ENCODE measurements at places on chromosomes 6 and 20.

GRCh38 chr20:59032713-59033059 lies 551 bp upstream of the ATP5F1E start:
- DNase-seq: peak; percentile 46

GRCh38 chr6:44011350-44011920 lies 115.8 kb downstream of the MRPL14 start:
- no peak for DNase-seq

- DNase-seq: peak; percentile 17
Observed at GRCh38 chr6:135675862-135676261, 175.6 kb upstream of the PDE7B start.

GRCh38 chr6:5986861-5987260 lies 19.9 kb downstream of the NRN1 start:
- DNase-seq: no peak

- DNase-seq: no peak
Observed at GRCh38 chr6:13759025-13759424, 47.4 kb upstream of the RANBP9 start.

- no peak for DNase-seq
Observed at GRCh38 chr20:1328680-1329330, at the start of gene SDCBP2. SDCBP2 (minus strand) TSS chr20:1329139; CDS start chr20:1320416, 8,723 bp downstream.

GRCh38 chr6:66931787-66932186 lies 1224.8 kb upstream of the EYS start:
- DNase-seq: no peak

GRCh38 chr6:25417046-25417605 lies 138.0 kb downstream of the CARMIL1 start:
- DNase-seq: no peak

DNA sequence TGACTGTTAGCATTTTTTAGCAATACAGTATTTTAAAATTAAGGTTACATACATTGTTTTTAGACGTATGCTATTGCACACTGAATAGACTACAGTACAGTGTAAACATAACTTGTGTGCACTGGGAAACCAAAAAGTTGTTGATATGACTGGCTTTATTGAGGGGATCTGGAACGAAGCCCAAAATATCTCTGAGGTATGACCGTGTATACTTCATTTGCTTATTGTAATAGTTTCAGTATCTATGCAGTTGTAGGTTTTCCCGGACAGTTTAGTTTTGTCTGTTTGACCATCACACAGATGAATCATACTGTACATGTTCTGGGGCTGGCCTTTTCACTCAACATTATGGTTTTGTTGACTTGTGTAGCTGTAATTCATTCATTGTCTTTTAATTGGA lies 6.9 kb upstream of the ZBTB12 start:
- peak; percentile 35 for DNase-seq

DNA sequence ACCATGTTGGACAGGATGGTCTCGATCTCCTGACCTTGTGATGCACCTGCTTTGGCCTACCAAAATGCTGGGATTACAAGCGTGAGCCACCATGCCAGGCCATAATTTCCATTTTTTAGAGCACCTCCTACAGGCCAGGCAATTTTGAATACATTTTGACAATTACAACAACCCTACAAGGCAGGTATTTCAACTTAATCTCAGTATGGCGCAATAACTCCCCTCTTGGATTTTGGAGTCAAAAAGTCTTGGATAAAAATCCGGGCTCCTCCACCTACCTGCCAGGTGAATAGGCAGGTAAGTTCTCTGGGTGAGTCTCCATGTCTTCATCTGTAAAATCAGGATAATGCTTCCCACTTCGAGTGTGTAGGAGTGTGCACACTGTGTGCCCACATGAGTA lies 39.5 kb upstream of the TFAP2C start:
- no peak for DNase-seq
